Large intestine (tissue), 12 donors: ENCODE measurements at places on chromosomes 7 and 10. TPM values are rescaled to one million over a fixed set of nuclear protein-coding genes. Genes with fewer than 3 reads are reported as not detected.
A peak's percentile ranks its signal among the peaks of the same experiment; 100 is the strongest.

The NKX2-3 gene
- polyA plus RNA-seq = 22.1 TPM

DNA sequence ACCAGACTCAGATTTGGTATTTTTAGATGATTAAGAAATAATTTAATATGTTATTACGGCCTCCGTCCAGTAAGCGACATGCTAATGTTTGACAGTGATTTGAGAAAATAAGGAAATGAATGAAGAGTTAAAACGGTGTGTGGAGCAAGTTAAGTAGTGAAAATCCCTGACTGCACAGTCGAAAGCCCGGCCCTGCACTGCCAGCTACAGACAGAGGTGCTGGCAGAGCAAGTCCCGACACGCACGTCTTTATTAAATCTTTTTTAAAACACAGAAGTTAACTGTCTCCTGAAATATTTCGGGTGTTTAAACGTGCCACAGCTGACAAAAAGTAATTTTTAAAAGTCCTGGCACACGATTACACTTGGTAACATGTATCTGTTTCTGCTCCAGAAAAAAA, 293.4 kb upstream of the RNF32 start:
- no peak for DNase-seq

The GIMAP1 gene
- polyA plus RNA-seq = 2.2 TPM

DNA sequence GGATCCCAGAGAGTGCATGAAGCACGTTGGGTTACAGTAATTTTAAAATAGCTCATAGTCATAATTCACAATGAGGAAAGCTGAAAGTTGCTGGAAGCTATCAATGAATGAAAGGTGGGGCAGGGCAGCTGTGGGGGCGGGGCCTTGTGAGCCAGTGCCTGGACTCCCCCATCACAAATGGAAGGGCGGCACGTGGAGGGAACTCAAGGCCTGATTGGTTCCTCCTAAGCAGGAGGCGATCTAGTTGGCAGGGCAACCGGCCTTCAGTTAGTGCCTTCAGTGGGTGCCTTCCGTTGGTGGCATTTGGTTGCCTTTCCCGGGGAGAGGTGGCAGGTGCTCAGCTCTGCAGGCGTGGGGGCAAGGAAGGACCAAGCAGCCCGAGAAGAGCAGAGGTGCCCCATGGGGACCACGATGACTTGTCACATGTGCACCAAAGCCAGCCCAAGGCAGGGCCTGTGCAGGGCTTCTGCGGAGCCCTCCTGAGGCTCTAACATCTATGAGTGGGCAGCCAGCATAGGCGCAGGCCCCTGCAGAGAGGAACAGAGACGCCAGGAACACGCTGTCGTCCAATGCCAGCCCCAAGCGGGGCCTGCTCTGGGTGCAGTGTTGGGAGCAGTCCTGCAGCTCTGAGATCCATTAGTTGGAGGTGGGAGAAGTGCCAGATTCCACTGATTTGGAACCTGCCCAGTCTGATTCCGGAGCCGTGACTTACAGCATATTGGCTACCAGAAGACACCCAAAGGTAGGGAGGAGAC, 59.8 kb upstream of the PDSS1 start:
- DNase-seq = no peak

- no peak for DNase-seq
Measured at GRCh38 chr10:13117841-13118783, 18.1 kb downstream of the OPTN start.

The CROT gene
- polyA plus RNA-seq = 64.1 TPM

The ANKRD30A gene
- 0.01 TPM for polyA plus RNA-seq

DNA sequence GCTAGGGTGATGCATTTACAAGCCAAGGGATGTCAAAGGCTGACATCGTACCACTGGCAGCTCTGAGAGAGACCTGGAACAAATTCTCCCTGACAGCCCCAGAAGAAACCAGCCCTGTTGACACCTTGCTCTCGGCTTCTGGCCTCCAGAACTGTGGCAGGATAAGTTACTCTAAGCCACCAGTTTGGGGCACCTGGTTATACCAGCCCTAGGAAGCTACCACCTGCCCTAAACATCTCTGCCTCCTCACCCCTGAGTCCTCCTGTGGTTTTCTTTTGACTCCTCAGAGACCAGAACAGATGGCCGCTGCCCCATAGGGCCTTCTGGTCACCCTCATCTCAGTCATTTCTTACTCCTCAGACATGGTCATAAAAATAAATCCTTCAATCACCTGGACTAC, 107.4 kb downstream of the CPXM2 start:
- DNase-seq = no peak

The NAT16 gene
- 0.21 TPM for polyA plus RNA-seq

DNA sequence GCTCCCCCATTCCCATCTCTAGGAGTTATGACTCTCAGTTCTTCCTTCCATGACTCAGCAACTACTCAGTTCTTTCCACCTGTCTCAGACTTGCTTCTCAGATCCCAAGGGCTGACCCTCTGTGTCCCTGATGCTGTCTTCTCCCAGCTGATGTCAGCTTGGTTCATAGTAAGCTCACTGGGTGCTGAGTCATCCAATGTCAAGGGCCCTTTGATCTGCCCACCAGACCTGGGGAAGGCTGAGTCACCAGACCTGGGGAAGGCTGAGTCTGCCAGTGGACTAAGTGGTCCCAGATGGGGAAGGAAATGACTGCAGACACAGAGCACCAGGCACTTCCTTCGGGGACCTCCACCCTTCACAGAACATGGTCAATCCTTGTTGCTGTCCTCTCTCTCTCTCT, 76.1 kb upstream of the ZEB1 start:
- DNase-seq = no peak

GRCh38 chr7:47757921-47758411, 176.1 kb upstream of the TNS3 start:
- no peak for DNase-seq

The TLL2 gene
- 0.99 TPM for polyA plus RNA-seq

The FAM241B gene
- 6.4 TPM for polyA plus RNA-seq

The FAM221A gene
- 12.5 TPM for polyA plus RNA-seq

The ACBD7 gene
- 2.2 TPM for polyA plus RNA-seq

DNA sequence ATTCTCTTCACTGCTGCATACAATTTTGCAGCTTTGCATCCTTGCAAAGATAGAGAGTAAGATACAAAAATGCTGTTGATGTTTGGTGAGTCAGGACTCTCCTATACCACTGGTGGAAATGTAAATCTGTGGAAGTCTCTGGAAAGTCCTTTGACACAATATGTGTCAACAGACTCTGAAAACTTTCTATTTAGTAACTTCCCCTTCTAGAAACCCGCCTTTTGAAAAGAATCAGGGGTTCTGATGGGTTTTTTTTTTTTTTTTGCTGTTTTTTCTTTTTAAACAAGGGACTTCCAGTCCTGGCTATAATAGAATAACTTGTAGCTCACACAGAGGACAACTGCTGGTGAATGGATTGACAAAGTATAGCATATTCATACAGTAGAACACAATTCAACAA, 16.4 kb downstream of the NOD1 start:
- DNase-seq = no peak

The CYP3A7 gene
- 1.8 TPM for polyA plus RNA-seq

DNA sequence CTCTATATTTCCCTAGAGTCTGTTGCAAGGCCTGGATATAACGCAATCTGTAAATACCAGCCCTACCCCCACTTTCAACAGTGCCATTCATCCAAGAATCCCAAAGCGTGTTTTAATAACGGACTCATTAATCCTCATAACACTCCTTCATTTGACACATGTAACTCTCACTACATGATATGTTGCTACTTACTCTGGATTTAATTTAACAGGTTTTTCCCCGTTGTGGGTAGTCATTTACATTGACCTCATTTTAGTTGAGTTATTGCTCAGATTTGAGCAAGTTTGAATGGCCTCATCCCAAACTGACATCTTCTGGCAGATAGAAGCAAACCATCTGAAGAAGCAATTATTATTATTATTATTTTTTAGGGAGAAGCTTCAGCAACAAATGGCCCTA, 125.4 kb upstream of the NPVF start:
- no peak for DNase-seq

GRCh38 chr7:110043519-110043918, 1047.4 kb upstream of the LRRN3 start:
- no peak for DNase-seq

GRCh38 chr7:100752994-100753393, 19.6 kb downstream of the ZAN start:
- no peak for DNase-seq

DNA sequence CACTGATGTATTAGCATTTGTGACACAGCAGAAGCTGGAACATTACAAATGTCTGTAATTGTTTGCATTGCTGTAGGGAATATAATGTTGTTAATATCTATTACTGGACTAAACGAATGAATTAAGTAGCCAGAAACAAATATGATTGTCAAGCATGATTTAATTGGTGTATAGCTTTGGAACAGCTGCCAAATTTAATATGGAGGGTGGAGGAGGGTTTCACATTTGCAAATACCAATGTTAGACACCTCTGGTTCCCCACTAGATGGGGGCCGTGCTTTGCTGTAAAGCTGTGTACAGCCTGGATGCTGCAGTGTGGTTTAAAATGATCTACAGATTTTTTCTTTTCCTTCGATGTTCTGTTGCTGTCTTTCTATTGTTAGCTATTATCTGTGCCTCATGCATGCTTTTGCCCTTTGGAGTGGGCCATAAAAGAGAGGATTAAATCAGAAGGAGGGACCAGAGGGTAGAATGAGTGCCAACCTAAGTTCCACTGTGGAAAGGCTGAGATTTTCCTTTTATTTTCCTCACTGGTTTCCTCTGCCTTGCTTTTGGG, 23.1 kb downstream of the DNAJB9 start:
- DNase-seq = peak; percentile 40

GRCh38 chr7:99090771-99091542, 53.0 kb downstream of the SMURF1 start:
- no peak for DNase-seq

GRCh38 chr7:141617280-141617679, 66.1 kb downstream of the AGK start:
- no peak for DNase-seq

The UMAD1 gene
- polyA plus RNA-seq = 17.5 TPM

DNA sequence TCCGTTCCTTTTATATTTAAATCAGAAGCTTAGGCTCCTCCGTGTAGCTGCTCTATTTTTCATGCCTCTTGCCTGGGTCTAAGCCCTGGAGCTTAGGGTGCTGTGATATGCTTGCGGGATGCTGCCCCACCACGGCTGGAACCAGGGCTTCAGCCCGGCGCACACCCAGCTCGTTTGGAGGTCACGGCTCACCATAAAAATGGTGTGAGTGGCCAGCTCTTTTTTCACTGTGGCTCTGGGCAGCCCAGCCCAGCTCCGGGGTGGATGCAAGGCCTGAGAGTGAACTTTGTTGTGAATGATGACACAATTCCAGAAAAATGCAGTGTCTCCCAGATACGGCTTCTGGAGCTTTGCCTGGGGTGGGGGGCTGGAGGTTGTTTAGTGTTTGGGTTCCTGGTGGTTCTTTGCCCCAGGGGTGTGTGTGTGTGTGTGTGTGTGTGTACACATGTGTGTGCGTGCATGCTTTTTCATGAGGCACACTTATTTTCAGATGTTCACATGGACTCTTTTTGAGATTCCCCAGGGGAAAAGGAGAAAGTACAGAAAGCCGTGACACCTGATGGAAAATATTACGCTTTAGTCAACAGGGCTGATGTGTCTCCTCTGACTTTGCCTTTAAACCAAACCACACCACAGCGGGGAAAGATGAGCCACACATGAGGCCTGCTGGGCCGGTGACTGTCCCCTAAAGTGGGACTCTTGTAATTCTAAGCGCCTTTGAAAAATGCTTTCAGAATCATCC, 46.2 kb downstream of the GRK5 start:
- peak; percentile 84 for DNase-seq

The VAX1 gene
- not detected for polyA plus RNA-seq

- peak; percentile 37 for DNase-seq
Measured at GRCh38 chr10:106711313-106711906, 453.1 kb downstream of the SORCS1 start.

GRCh38 chr10:12631216-12631615, 281.9 kb downstream of the CAMK1D start:
- no peak for DNase-seq

DNA sequence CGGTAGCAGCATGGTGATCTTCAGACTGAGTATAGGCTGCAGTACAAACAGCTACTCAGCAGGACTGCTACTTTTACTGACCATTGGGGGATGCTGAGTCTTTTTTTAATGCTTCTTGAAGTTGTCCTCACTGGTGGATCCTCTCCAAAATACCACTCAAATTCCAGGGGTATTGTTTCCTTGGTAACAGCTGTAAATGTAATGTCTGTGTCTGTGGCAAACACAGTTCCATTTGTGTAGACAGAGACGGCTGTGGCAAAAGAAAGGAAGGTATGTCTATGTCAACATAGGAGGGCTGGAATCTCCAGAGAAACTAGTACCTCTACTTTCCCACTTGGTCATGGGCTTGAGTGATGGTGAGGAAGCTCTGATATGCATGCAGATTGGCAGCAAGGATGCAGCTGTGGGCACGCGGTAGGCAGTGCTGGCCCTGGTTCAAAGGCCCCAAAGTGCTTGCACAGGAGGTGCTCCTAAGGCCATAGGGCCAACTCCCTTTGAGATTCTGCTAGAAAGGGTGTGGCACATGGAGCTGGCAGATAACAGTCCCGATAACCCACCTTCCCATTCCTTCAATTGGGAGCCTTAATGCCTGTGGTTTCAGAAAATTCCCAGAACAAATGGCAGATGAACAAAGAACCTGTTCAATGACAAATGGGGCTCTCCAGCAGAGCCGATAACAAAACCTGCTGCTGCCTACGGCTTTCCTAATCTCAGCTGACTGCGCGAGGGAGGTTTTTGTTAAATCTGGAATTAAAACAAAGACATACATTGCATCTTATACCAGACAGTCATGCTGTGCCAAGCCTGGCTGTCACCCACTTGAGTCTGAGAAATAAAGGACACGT, 43.0 kb downstream of the PKD1L1 start:
- DNase-seq = no peak

The FAM25A gene
- polyA plus RNA-seq = not detected

DNA sequence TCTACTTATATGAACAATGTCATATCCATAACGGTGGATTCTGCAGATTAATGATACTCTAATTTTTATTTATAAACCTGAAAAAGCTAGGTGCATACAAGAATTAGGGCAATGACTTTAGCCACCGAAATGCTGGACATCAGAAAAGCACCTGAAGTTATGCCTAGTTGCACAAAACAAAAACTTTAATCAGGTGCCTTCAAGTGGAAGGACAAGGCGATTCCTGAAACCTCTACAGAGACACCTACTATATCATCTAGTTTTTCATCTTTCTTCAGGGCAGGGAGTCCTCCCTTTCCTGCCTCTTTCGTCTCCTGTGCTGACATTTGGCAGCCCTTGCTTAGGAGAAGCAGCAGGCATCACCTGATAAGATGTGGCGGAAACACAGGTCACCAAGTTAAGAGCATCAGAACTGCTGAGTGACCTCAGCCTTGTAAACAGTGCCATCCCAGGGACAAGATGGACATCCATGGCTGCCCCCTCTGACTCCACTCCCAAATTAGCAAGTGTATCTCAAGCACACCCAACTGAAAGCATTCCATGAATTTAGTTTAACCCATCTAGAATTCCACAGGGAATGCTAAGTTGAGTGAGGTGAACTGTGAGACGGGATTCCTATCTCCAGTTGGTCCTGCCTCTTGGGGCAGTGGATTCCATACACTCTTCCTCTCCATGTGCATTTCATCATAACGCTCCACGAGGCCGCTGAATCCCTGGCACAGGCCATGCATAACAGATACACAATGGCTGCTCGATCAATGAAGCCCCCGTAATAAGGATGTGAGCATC, 5.8 kb downstream of the ITPRIP start:
- no peak for DNase-seq

- no peak for DNase-seq
Measured at GRCh38 chr10:77086081-77086480, 551.5 kb downstream of the KCNMA1 start.

- DNase-seq = no peak
Measured at GRCh38 chr10:14084875-14085274, 245.8 kb downstream of the FRMD4A start.

- DNase-seq = no peak
Measured at GRCh38 chr7:130242198-130243014, 24.3 kb upstream of the CPA2 start.

The CELF2 gene
- 14.9 TPM for polyA plus RNA-seq
